Globus pallidus (tissue), 1 donor: ENCODE measurements at places on chromosomes 6 and 20.

- no peak for DNase-seq
Measured at GRCh38 chr6:42152024-42152423, 9.6 kb upstream of the C6orf132 start.

DNA sequence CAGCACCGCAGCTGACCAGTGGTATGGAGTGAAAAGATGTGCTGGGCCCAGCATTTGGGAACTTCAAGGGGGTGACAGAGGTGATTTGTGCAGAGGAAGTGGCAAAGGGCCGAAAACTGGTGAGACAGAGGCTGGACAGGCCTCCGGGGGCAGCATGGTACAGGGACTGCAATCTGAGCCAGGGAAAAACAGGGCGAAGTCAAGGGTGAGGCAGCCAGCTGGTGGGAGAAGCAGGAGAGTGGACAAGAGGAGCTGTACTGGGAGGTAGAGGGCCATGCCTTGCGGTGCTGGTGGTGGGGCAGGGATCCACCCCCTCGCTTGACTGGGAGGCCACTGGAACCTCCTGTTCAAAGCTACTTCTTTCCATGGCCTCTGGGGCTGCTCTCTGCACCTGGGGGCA is 7.3 kb upstream of the GFRA4 start:
- no peak for DNase-seq

DNA sequence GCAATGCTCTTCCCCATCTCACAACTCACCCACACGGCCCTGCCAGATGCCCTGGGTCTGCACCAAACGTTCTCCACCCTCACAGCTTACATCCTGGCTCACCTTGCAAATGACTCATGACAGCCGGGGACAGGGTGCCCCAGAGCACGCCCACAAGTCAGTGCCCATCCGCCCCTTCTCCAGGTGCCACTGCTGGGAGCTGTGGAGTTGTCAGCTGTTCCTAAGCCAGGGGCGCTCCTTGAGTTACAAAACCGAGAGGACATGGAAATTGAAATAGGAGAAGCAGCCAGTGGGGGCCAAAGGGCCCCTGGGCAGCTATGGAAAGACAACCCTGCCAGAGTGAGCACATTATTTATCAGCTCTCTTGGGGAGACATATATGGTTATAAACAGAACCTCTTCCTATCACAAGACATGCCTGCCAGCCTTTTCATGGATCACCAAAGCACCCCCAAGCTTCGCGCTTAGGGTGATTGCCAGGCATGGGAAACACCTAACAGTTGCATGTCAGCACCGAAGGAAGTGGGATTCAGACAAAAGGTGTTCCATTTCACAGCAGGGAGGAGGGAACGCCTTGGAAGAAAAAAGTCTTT is 236.8 kb downstream of the LY86 start:
- no peak for DNase-seq

DNA sequence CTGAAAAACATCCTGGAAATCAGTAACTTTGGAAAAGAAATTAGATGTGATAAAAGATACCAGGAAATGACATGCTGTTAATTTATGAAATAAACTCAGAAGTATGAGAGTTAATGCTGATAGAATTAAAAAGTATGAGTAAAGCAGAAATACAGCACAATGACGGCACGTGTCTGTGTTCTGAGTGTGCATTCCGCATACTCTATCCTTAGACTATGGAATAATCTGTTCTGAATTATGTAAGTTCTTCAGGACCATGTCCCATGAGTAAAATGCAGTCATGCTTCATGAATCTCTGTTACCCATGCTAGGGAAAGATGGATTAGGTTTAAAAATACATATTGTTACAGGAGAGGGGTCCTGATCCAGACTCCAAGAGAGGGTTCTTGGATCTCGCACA is 21.7 kb downstream of the HECA start:
- no peak for DNase-seq

- no peak for DNase-seq
Measured at GRCh38 chr6:114135363-114135971, 164.5 kb upstream of the HDAC2 start.

- no peak for DNase-seq
Measured at GRCh38 chr20:56429941-56430340, 17.9 kb downstream of the CASS4 start.

DNA sequence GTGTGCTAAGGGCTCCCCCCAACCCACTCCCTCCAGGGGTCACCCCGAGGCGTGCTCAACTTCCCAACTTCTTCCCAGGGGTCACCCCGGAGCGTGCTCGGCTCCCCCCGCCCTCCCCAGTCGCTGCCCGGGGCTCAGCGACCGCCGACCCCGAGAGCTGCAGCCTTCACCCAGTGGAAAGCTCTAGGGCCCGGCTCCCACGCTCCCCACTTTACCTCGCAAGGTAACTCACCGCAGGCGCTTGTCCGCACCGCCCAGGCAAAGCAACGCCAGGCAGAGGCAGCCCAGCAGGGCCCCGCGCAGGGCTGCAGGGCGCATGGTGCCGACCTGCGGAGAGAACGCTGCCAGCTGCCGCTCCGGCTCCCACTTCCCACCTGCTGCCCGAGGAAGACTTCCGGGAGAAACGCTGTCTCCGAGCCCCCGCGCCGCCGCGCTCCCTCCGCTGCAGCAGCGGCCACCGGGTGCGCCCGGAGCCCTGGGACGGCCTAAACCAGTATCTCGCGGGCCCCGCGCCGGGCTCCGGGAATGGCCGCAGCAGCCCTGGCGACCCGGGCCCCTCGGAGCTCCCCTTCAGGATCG is 396 bp downstream of the RNASET2 start:
- DNase-seq: no peak

DNA sequence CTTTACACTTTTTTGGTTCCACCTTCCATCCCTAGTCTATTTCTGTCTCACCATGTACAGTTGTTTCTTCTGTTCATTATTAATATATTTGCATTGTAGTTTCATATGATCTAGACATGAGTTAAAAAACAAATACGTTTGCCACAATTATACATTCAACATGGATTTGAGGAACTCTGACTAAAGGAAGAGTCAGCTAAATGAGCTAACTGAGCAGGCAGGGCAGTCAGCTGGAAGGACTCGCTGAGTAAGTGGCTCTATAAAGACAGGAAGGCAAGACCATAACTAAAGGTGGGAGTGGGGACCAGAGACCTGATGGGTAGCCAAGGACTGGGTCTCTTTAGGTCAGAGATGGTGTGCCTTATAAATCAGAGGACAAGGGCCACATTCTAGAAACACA is 26.3 kb downstream of the TMX4 start:
- no peak for DNase-seq

- no peak for DNase-seq
Measured at GRCh38 chr6:1394514-1395463, 5.4 kb downstream of the FOXF2 start.

GRCh38 chr6:123503619-123504018 is 133.1 kb downstream of the TRDN start:
- DNase-seq: no peak

DNA sequence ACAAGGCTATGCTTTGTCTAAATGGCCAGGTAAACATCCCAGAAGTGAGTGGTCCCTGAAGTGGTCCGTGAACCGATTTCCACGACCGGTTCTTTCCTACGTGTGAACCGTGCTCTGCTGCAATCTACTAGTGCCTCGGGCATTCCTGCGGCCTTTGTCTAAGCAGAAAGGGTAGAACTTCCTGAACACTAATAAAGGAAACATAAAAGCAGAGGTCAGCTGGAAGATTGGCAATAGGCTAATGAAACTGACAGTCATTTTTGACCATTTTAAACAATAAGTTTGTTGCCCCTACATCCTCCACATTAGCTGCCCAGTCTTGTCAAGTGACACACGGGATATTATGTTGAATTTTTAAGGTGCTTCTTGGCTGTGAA is 410.0 kb downstream of the PLCB1 start:
- no peak for DNase-seq

GRCh38 chr6:154887051-154887450 is 108.1 kb upstream of the TIAM2 start:
- DNase-seq: no peak

DNA sequence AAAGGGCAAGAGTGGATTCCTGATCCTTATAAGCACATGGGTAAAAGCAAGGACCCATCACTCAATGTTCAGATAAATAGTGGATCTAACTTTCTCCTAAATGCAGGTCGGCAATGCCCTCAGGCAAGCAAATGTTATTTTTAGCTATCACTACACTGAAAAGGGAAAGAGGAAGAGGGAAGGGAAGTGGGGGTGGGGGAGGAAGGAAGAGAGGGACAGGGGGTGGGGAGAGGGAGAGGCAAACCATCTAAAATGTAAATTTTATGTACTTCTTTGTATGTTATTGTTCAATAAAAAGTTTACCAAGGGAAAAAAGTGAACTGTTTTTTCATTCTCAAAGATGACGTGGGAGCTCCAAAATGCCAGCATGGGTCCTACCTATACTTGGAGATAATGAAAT is 44.2 kb downstream of the CHD6 start:
- DNase-seq: no peak

- no peak for DNase-seq
Measured at GRCh38 chr6:110813338-110814101, 1.7 kb downstream of the CDK19 start.

- DNase-seq: no peak
Measured at GRCh38 chr6:136772685-136773472, 19.4 kb downstream of the MAP3K5 start.

DNA sequence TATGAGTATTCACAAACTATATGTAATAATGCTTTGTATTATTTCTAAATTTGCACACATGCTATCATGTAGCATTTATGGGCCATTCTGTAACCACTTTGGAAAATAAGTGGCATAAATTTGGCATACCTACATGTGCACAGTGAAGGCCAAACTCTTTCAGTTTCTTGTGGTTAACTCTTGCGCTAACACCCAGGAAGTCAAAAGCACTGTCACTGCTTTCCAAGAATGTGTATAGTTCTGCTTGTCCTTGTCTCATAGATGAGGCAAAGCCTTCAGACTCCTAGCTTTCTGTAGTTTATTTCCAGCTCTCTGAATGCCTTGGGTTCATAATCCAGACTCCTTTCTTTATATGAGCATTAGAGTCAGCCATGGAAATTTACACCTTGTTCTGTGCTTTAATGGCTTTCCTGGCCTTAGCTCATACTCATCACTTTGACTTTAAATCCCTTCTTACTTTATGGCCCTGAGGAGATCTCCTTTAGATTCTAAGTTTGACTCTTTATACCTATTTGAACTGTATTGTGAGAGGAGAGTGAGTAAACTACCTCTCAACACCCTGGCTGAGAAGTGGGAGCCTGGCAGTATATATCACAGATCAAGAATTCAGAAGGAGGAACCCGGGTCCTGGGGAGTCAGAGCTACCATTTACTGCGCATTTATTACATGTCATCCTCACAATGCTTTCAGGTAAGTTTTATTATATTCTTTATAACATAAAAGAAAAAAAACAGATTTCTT is 949 bp upstream of the SLC17A3 start:
- no peak for DNase-seq

DNA sequence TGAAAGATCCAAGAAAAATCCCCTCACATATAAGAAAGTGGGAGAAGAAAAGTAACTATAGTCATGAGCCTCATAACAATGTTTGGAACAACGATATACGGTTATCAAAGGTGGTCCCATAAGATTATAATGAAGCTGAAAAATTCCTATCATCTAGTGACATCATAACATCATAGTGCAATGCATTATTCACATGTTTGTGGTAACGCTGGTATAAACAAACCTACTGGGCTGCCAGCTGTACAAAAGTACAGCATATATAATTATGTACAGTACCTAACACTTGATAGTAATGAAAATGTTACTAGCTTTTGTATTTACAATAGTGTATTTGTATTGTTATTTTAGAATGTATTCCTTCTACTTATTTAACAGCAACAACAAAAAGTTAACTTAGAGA is 240.7 kb downstream of the RNGTT start:
- no peak for DNase-seq

DNA sequence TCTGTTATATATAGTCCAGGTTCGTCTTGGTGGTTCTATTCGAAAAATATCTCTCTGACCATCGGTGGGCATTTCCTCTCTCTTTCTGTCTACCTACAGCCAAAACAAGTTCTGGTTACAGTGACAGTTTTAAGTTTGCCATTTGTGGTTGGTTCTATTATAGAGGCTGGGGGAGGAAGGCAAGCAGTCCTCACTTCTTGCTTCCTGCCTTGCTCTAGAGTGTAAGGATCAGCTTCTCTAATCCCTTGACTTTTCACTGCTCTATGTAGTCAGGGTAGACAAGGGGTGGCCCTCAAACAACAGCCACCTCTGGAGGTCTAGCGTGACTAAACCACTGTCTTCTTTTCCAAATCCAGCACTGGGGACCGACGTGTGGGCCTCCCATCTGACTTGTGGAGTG is 16.1 kb downstream of the E2F3 start:
- no peak for DNase-seq
